Central memory CD8-positive, alpha-beta T cell (primary cell): ENCODE measurements at places on chromosomes 3 and 15.

DNA sequence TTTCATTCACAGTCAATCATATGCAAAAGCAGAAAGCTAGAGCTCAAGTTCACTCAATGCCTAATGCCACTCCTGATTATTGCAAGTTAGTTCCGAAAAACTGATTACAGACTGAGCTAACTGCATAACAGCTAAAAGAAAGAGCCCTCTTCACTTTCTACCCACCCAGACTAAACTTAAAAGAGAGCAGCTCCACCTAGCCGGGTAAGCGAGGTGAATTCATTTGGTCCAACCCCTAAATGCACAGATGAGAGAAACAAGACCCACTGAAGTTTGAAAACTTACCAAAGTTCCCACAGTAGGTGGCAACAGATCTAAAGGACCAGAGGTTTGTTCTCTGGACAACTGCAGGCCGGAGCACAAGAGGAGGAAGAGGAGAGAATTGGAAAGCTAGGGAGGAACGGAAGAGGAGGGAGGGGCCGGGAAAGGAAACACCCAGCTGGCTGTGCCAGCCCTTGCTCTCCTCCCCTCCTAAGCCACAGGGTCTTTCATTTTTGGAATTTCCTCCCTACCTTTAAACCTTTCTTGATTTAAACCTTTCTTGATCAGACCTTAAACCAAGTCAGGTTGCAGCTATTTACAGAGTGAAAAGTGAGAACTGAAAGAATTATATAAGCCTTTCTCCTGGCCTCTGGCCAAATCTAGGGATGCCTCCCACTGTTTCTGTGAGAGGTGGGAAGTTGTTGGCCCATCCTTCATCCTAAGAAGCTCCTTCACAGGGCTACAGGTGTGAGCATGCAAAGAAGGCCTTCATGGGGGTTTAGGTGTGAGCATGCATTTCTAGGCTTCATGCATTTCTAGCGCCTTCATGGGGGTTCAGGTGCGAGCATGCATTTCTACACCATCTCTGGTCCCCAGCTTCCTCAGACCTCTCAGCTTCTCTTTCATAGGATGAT lies 114.7 kb upstream of the LMOD3 start:
- no peak for DNase-seq

- DNase-seq, result no peak
Measured at GRCh38 chr3:45137656-45138181, 8.5 kb downstream of the CDCP1 start.

DNA sequence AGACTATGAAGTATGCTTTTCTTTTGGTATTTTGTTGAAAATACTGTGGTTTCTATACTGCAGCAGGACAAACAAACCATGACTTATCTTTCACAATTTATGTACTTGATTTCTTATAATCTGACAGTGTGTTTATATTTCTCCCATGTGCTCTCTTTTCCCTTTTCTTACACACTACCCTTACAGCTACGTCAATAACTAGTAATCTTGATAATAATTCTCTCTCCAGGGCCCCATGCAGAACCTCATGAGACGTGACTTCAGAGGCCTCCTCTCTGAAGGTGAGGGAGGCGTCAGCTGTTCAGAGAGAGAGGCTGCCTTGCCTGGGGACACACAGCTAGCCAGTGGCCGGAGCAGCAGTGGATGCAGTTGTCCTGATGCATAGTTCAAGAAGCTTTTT lies 35.9 kb downstream of the KY start:
- DNase-seq, result no peak

- no peak for DNase-seq
Measured at GRCh38 chr3:138097192-138098172, 17.9 kb downstream of the DZIP1L start.

DNA sequence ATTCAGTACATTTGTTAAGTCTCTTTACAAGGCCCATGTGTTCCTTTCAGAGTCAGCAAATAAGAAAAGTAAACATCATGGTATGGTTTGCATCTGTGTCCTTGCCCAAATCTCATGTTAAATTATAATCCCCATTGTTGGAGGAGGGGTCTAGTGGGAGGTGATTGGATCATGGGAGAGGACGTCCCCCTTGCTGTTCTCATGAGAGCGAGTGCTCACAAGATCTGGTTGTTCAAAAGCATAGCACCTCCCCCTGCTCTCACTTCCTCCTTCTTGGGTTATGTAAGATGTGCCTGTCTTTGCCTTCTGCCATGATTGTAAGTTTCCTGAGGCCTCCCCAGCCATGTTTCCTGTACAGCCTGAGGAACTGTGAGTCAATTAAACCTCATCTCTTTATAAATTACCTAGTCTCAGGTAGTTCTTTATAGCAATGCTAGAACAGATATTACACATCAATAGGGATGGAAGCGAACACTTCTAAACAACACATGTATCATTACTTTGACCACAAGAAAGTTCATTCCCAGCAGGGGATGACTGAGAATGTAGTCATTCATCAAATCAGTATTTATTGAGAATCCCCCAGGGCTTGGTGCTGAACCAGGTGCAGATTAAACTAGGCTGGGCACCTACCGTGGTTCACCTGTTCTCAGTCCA lies 4.1 kb downstream of the EFCAB12 start:
- no peak for DNase-seq

DNA sequence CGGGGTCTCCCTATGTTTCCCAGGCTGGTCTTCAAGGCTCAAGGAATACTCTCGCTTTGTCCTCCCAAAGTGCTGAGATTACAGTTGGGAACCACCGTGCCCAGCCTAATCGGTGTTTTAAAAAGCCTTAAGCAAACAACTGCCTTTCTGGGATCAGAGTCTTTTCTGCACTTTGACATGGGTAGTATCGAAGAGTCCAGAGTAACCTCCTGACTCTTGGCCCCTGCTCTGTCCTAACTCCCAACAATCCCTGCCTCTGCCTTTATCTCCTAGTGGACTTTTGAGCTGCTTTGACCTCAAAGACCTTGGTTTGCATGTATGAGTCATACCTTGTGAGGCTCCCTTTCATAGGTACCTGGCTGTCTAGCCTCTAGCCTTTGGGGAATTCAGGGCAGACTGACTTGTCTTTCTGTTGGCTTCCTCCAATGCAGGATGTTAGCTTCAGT lies 21.0 kb upstream of the HACD2 start:
- no peak for DNase-seq

GRCh38 chr3:61520966-61521628 lies 40.3 kb upstream of the PTPRG start:
- no peak for DNase-seq

GRCh38 chr3:191347228-191347627 lies 16.9 kb upstream of the UTS2B start:
- DNase-seq, result no peak

- no peak for DNase-seq
Measured at GRCh38 chr15:40358471-40359353, 693 bp downstream of the DISP2 start.

DNA sequence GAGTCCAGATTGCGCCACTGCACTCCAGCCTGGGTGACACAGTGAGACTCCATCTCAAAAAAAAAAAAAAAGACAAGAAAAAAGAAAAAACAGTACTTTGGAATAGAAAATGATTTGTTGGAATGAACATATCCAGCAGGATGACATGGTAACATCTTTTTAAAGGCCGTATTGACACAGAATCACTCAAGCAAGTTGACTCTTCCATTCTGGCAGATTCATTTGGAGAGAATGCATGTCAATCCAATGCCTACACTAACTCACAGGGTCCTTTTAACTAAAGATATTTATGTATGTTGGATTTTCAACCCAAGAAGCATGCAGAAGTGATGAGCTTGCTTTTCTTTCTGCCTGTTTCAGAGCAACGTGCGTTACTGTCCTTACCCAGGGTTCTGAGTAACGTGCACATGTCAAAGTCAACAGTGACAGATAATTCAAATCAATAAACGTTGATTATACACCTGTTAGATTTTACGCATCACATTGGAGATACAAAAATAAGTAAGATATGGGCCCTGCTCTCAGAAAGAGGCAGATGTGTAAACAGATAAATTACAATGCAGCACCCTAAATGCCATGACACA lies 77.1 kb upstream of the FNDC3B start:
- no peak for DNase-seq

DNA sequence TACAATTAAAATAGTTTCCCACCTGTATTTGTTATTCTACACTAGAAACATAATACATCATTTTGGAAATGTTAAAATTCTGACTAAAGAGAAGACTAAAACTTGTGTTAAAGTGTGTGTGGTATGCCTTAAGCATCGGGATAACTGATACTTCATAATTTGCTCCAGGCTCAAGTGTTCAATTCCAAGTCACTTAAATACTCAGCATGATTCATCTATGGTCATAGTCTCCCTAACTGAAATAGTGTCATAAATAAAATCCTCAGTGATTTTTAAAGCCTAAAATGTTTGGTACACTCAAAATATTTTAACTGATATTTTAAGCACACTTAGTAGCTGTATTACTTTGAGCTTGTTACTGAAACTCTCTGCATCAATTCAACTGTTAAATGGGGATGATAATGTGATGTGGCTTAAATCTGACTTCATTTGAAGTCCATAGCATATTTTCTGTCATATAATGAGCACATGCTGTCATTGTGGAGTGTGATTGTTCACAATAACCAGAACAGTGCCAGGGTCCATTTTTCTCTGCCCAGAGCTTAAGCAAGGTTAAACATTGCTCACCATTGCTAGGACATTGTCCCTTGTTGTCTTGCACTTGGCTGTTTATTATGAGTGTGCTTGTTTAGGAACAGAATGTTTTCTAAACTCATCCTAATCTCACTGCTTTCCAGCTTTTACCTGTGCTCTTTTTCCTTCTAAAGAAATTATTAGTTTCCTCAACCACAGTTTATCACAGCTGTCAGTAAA lies 122.2 kb downstream of the KLHL25 start:
- DNase-seq, result no peak

DNA sequence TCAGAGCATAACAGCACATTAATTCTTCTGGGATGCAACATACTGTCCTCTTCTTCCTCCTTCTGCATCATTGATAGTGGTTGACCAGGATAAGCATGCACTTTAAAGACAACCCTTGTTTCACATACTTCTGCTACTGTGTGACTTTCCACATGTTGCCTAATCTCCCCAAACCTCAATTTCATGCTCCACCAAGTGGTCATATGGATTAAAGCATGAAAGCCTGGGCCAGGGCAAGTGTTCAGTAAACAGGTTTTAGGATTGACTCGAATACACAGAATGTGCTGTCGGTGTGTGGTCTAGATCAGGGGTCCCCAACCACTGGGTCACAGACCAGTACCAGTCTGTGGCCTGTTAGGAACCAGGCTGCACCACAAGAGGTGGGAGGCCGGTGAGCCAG lies 22.5 kb upstream of the BFSP2 start:
- DNase-seq, result no peak

- no peak for DNase-seq
Measured at GRCh38 chr3:39146611-39147591, 6.5 kb downstream of the CSRNP1 start.

- no peak for DNase-seq
Measured at GRCh38 chr3:69876073-69876472, 123.5 kb upstream of the SAMMSON start.

GRCh38 chr15:67085818-67086636 lies 20.6 kb downstream of the SMAD3 start:
- no peak for DNase-seq

- no peak for DNase-seq
Measured at GRCh38 chr3:185402561-185402960, 39.6 kb downstream of the MAP3K13 start.

- DNase-seq, result no peak
Measured at GRCh38 chr3:173055228-173055933, 85.7 kb downstream of the SPATA16 start.

- DNase-seq, result no peak
Measured at GRCh38 chr15:67724691-67725375, 100.5 kb upstream of the SKOR1 start.

DNA sequence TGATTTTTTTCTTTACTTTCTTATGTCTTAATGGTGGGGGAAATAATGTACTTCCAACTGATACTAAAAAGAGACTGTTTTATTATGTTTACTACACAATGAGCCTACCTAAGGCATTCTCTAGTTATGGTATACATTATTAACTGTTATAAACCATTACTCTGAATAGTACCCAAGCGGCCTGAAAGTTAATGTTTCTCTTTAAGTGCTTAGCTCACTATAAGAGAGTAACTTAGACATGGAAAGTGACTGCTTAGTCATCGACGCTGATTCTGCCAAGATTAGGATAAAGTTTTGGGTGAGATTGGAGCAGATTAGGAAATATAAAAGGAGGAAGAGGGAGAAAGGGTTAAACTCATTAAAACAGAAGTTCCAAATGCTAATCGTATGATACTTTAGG lies 365.0 kb downstream of the NLGN1 start:
- no peak for DNase-seq

DNA sequence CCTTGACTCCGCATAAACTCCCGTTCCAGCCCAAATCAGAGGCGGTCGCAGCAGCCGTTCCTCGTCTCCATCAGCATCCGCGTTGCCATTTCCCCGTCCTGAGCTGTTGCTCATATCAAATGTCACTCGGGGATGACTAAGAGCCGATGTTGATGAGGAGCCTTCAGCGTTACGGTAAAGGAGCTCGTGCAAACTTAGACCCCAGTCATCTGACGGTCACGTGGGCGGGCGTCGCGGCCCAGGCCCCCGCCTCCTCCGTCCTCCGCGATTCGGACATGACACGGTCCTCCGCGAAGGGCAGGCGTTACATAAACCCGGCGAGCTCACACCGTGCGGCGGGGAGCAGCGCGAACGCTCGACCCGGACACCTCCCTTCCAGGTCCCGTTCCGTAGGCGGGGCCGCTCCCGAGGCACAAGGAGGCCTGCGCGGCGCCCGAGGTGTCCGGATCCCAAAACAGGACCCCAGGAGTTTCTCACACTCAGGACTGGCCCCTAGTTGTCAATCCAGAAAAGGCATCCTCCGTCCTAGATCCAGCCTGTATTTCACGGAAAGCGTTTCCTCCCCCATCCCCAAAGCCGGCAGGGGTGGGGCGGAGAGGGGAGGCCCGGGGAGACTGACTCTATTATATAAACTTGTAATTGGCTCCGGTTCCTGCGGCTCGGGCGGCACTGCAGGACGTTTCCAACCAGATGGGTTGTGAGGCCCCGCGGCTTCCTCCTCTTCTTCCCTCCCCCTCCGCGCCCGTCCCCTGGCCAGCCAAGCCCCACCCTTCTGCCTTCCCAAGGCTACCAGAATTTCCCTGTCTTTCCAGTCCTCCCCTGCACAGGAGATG lies 100.0 kb upstream of the IGF1R start:
- DNase-seq, result no peak

DNA sequence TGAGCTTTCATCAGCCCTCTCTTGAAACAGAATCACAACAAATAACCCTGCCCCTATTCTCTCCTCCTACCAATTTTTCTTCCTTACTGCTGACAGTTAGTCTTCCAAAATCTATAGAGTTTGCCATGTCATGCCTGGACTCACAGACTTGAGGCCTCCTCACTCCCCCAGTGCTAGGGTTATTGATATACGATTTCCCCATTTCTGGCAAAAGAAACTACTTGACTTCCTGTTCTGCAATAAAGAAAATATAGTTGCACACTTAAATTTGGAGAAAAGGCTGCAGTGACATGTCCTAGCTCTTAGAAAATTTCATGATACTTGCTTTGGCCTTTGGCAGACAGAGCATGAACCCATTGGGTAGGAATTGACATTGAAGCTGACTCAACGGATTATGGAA lies 75.9 kb downstream of the CYP19A1 start:
- no peak for DNase-seq

GRCh38 chr3:52373676-52374075 lies 57.6 kb downstream of the DNAH1 start:
- no peak for DNase-seq

- no peak for DNase-seq
Measured at GRCh38 chr3:43558171-43558570, 63.6 kb downstream of the ANO10 start.
